ENCODE measurements at places on chromosomes 2 and 18. TPM values are rescaled to one million over a fixed set of nuclear protein-coding genes. Genes with fewer than 3 reads are reported as not detected.

The SGPP2 gene
- polyA plus RNA-seq = not detected

The OTOS gene
- polyA plus RNA-seq = not detected

The REG3A gene
- not detected for polyA plus RNA-seq

The TEX44 gene
- polyA plus RNA-seq = not detected

The SIX3 gene
- not detected for polyA plus RNA-seq

DNA sequence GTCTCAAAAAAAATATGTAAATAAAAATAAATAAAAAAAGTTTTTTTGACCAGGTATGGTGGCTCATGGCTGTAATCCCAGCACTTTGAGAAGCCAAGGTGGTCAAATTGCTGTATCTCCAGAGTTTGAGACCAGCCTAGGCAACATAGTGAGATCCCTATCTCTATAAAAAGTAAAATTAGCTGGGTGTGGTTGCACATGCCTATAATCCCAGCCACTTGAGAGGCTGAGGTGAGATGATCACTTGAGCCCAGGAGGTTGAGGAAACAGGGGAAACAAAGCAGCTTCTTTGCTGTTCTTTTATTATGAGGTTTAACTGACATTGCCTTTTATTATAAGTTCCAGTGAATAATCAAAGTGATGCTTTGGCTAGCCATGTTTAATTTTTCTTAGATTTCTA lies 25.0 kb downstream of the ACTR2 start:
- no peak for DNase-seq

- no peak for DNase-seq
Observed at GRCh38 chr2:119174216-119174992, 15.9 kb upstream of the C1QL2 start.

DNA sequence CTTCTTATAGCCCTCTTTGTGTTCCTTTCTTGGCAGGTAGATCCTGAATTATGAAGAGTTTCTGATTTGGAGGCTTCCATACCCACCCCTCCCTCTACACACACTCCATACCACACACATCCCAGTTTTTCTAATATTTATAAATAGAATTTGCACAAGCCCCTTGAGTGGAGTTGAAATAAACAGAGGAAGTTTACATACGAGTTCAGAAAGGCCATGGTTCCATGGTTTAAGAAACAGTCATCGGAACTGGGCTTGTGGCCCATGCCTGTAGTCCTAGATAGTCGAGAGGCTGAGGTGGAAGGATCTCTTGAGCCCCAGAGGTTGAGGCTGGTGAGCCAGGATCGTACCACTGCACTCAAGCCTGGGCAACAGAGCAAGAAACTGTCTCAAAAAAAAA lies 62.7 kb upstream of the TANC1 start:
- no peak for DNase-seq

- DNase-seq = no peak
Observed at GRCh38 chr2:222547083-222547482, 108.8 kb downstream of the FARSB start.

DNA sequence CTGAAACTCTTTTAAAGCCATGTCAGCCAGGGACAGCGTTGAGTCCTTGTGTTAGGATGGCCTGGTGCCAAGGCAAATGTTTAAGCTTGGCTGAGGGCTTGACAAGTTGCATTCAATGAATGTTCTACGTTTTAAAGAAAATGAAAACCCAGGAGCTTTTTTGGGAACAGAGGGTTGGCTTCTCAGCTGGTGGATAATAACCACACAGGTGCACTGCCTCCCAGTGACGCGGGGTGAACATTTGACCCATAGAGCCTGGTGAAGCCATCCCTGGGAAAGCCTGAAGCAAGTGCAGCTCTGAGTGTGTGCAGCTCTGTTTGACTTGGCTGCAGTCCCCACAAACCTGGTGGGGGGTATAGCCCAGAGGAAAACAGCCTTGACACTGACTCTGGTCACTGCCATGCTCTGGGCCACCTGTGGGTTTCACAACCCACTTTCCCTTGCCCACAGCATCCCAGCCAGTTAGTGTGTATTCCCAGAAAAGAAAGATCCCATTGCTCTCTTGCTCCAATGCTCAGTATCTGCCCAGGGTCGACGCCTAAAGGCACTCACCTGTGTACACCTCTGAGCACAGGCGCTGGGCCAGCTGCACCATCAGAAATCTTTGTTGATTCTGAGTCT lies 874.9 kb downstream of the RNF144A start:
- no peak for DNase-seq

- no peak for DNase-seq
Observed at GRCh38 chr2:184308706-184309105, 289.6 kb upstream of the ZNF804A start.

GRCh38 chr2:19790291-19790690 lies 111.5 kb downstream of the TTC32 start:
- DNase-seq = no peak

DNA sequence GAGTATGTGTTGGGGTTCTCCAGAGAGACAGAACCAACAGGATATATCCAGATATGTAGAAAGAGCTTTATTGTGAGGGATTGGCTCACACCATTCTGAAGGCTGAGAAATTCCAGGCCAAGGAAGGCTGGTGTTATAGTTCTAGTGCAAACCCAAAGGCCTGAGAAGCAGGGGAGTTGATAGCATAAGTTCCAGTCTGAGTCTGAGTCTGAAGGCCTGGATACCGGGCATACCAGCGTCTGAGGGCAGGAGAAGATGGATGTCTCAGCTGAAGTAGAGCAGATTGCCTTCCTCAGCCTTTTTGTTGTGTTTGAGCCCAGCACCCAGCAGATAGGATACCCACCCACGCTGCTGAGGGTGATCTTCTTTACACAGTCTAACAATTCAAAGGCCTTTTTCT lies 211.7 kb upstream of the RASGRP3 start:
- no peak for DNase-seq

GRCh38 chr2:100404411-100404810 lies 13.1 kb downstream of the CHST10 start:
- no peak for DNase-seq

GRCh38 chr18:7255054-7255453 lies 24.2 kb downstream of the LRRC30 start:
- DNase-seq = no peak

DNA sequence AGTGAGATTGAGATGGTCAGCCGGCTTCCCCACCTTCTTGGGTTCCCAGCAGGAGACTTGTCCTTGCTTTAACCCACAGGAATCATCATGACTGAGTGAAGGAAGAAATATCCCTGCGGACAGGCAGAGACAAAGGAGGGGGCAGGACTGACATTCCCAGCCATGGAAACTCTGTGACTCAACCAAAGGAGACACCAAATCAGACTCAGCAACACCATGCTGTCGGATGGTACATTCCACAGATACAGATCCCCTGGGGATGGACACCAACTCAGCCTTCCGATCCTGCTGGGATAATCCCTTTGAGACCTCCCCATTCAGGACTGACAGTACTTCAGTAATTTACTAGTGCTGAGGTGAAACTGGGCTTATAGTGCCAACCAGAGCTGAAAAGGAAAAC lies 518.3 kb downstream of the XIRP2 start:
- DNase-seq = no peak

DNA sequence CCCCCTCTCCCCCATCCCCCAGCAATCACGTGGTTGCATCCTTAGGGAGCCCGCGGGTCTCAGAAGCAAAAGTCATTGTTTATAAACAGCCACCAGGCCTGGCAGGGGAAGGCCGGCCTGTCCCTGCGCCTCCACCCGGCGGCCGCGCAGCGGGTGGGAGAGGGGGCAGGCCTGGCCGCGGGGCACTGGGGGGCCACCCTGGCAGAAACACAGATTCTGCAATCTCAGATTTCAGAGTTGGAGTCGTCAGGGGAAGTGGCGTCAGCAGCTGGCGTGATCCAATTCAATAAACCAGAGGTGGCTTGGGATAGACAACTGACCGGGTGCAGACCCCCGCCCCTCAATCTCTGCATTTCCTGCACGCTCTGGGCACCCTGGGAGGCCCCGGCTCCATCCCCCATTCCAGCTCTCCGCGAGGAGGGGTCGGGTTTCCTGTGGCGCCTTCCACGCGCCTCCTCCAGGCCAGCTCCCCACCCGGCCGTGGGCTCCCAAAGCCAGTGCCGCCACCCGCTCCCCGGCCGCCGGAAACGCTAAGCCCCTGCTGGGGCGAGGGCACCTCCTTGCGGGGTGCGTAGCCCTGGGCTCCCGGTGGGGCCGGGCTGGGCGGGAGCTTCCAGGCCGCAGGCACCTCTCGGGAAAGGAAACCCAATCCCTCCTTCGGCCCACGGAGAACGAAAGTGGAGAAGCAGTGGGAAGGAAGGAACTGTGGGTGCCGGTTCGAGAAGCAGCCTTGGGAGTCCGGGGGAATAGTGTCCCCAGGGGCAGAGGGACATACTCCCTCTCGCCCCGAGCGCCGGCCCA lies 1.1 kb downstream of the BIN1 start:
- no peak for DNase-seq

GRCh38 chr2:524442-524841 lies 152.8 kb downstream of the TMEM18 start:
- DNase-seq = no peak

DNA sequence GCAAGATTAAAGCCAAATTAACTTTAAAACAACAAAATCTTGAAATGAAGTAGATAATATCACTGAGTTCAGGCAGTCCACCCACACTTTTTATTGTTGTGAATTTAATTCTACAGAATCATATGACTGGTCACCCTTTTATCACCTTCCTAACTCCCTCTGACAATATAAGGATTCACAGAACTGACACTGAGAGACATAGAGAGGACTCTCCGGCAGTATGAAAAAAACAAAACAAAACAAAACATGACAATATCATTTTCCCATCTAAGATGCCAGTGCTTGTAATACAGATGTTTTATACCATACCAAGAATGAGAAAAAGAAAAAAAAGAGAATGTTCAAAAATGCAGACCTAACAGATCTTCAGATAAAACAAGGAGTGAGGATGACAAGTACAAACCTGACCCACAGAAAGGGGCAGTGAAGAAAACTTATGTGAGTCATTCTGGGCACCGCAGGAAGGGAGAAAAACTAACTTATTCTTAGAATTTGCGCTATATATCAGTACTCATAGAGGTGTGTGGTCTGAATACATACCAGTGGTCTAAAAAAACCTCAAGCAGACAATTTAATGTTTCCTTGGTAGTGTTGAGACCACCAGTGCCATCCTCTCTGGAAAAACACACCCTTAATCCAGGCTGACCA lies 136.6 kb downstream of the ZAP70 start:
- DNase-seq = no peak

- peak; percentile 72 for DNase-seq
Observed at GRCh38 chr2:174059178-174059883, 94.2 kb upstream of the SP3 start.

DNA sequence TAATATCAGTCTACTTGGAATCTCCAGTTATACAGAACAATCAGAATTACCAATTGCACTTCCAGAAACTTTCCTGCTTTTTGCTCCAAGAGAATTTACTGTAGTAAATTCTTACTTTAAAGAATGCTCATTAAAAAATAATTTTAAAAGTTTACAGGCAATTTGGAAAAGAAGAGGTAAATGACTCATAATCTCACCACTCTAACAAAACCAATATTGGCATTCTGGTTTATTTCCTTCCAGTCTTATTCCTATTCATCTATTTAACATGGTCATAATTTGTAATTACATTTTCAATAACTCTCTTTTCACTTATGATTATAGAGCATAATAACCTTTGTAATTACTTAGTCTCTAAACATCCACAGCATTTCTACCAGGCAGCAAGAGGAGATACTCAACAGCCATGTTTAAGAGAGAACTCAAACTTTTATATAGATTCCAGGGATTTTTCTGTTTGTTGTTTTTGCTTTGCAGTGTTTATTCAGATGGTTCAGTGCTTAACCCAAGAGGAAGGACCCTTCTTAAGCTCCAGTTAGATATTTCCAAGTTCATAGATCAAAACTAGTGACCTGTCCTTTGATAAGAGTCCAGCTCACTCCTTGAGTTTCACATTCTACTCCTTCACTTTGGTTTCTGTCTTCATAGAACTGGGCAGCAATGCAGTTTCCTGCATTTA lies 464.7 kb downstream of the TXNL1 start:
- DNase-seq = peak; percentile 65

- DNase-seq = no peak
Observed at GRCh38 chr2:127155947-127156346, 49.0 kb upstream of the BIN1 start.

DNA sequence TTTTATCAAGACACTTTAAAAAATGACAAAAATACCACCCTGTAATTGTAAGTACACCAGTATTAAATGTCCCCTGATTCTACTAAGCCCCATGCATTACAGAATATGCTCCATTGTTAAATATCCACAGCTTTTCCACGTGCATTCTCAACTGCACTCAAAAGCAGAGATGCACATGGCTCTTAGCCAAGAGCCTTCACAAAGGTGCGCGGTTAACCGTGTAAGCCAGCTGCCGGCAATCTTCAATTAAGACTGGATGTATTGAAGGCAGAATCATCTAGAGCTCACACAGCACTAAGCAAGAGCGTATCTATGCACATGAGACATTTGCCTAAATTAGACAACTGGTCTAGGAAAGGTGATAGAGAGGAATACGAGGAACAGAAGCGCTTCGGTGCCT lies 278.3 kb downstream of the NAPG start:
- DNase-seq = no peak

DNA sequence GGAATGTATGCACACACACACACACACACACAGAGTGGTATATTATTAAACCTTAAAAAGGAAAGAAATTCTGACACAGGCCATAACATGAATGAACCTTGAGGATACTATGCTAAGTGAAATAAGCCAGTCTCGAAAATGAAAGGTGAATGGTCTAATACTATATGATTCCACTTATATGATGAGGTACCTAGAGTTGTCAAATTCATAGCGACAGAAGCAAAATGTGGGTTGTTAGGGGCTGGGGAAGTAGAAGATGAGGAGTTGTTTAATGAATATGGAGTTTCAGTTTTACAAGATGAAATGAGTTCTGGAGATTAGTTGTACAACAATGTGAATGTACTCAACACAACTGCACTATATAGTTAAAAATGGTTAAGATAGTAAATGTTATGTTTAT lies 118.1 kb downstream of the ABCA12 start:
- no peak for DNase-seq

DNA sequence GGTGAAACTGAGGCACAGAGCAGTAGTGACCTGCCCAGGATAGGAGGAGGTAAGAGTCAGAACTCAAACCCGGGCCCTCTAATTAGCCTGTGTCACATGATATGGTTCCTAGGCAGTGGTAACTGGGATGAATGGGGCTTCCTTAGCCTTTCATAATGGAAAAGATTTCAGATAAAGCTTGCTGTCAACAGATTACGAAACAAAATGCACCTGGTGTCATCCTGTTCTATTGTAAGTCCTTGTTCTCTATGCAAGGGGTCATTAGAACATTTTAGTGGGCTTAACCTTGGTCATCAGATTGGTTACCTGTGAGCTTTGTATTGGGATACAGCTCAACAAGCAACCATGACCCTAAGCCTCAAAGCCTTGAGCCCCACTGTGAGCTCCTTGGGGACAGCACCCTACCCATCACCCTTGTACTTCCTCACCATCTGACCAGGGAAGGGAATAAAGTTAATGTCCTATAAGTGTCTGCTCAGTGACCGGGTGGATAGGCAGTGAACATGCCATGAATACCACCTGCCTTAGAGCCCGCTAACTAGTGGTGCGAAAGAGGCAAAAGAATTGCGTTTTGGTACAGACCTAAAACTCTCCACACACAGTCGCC lies 70.3 kb upstream of the RMDN2 start:
- no peak for DNase-seq

- DNase-seq = no peak
Observed at GRCh38 chr2:42930025-42930581, 137.7 kb upstream of the HAAO start.

GRCh38 chr2:235879116-235879515 lies 289.1 kb downstream of the GBX2 start:
- DNase-seq = no peak

- DNase-seq = peak; percentile 83
Observed at GRCh38 chr2:235050980-235051351, 99.1 kb downstream of the SH3BP4 start.

Data from BJ (cell line).